ENCODE measurements at places on chromosomes 4 and X.

DNA sequence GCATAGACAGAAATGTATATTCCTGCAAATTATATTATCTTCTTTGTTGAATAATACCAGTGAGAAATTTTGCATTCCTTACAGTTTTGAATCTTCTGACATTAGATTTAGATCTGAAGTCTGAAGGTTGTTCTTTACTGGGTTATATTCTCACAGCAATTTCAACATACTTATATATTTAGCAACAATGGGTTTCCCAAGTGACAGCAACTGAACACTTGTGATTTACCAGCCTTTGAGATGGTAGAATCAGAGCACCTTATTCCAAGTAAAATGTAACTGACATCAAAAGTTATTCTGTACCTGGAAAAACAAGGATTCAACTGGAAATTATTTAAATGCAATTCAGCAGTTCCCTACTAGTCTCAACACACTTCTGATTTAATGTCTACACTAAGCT lies 66.0 kb downstream of the RELL1 start:
- no peak for DNase-seq

DNA sequence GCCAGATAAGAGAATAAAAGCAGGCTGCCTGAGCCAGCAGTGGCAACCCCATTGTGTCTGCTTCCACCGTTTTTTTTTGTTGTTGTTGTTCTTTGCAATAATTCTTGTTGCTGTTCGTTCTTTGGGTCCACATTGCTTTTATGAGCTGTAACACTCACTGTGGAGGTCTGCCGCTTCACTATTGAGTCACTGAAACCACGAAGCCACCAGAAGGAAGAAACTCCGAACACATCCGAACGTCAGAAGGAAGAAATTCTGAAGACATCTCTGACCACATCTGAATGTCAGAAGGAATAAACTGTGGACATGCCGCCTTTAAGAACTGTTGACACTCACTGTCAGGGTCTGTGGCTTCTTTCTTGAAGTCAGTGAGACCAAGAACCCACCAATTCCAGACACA lies 110.5 kb downstream of the PCDH18 start:
- no peak for DNase-seq

- DNase-seq = no peak
Measured at GRCh38 chr4:6439120-6439762, 33.2 kb downstream of the PPP2R2C start.

DNA sequence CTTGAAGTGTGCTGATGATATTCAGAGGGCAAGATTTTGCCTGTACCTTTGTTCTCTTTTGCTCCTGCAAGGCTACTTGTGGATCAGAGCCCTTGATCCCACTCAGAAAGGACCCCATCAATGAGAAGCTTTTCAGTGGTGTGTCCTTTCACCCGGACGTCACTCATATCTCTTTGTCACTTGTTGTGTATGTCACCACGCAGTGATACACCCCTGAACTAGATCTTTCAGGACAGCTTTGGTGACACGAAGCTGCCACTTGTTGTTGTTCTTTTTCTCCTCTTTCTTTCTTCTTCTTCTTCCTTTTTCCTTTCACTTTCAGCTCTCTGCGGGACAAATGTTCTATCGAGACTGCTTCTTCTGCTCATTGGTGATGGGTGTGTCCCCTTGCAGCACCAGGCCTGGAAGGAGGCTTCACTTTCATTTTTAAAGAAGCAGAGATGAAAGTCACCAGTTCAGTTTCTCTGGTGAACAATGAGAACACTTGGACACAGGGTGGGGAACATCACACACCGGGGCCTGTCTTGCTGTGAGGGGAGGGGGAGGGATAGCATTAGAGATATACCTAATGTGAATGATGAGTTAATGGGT lies 83.6 kb downstream of the NBDY start:
- no peak for DNase-seq

- DNase-seq = no peak
Measured at GRCh38 chr4:52910115-52910514, 48.0 kb downstream of the RASL11B start.

All from SJSA1 (cell line).